ENCODE measurements at places on chromosomes 1 and 21. TPM values are rescaled to one million over a fixed set of nuclear protein-coding genes. Genes with fewer than 3 reads are reported as not detected.

GRCh38 chr21:43337901-43338655 lies 88.9 kb downstream of the SIK1 start:
- H3K4me3 ChIP-seq = no peak overlapping the region
- H3K4me1 ChIP-seq = peaks cover 28% of the 10 kb centered on the region
- H3K27me3 ChIP-seq = no peaks in the 10 kb centered on the region
- no peaks in the 10 kb centered on the region for H3K36me3 ChIP-seq
- peak overlapping the region; percentile 32 for H3K27ac ChIP-seq

DNA sequence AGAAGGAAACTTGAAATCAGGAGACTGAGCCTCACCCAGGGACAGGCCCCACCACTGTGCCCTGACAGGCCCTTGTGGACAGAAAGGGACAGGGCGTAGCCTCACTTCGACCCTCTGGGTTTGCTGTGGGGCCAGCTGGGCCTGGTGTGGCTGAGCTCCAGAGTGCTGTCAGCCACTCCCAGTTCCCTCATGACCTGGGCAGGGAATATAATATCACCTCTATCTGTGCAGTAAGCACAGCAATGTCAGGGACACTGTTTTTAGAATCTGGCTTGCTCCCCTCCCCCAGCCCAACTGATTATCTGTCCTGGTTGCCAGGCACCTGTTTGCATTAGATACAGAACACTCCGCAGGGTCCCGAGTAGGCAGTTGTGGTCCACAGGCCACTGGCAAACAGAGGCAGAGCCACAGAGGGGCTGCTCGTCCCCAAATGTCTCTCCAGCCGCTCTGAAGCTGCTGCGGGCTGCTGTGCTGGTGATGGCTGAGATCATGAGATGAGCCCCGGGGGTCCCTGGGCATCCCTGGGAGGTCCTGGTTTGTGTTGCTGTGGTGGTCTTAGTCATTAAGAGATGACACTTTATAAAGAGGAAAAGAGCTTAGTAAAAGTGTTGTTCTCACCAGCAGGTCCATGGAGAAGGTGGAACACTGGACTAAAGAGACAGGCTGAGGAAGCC lies 51.6 kb downstream of the ETS2 start:
- peaks cover 23% of the 10 kb centered on the region for H3K4me1 ChIP-seq
- H3K27ac ChIP-seq = no peak overlapping the region
- no peak overlapping the region for H3K4me3 ChIP-seq

WNT3A gene
- not detected for total RNA-seq

DNA sequence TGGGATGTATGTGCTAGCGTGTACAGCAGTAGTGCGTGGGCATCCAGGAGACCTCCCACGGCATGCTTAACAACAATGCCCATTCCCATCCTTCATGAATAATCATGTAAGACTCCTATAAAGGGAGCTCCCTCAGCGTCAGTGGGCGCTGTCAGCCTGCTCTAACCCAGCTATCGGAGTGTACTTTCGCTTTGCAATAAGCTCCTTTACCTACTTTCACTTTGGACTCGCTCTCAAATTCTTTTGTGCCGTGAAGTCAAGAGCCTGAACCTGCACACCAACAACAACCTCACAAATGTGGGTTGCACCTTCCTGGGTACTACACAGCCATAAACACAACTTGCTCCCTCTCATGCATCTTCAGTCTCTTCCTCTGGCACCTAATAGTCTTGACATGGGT lies 114.8 kb upstream of the PAXBP1 start:
- H3K4me3 ChIP-seq = no peak overlapping the region
- no peaks in the 10 kb centered on the region for H3K4me1 ChIP-seq
- no peaks in the 10 kb centered on the region for H3K36me3 ChIP-seq
- peaks cover 22% of the 10 kb centered on the region for H3K27me3 ChIP-seq

GRCh38 chr1:207007352-207008033 lies 25.1 kb downstream of the C1orf116 start:
- H3K4me3 ChIP-seq = no peak overlapping the region
- H3K4me1 ChIP-seq = peaks cover 2% of the 10 kb centered on the region

- no peaks in the 10 kb centered on the region for H3K36me3 ChIP-seq
- peak overlapping the region; percentile 46 for H3K27ac ChIP-seq
- H3K27me3 ChIP-seq = peaks cover 2% of the 10 kb centered on the region
- H3K4me3 ChIP-seq = peak overlapping the region; percentile 56
- peak; percentile 43 for DNase-seq
- H3K4me1 ChIP-seq = peaks cover 32% of the 10 kb centered on the region
Observed at GRCh38 chr1:27001570-27002360, 8.3 kb downstream of the TRNP1 start.

- H3K27me3 ChIP-seq = no peaks in the 10 kb centered on the region
- no peak for DNase-seq
- H3K4me1 ChIP-seq = peaks cover 1% of the 10 kb centered on the region
Observed at GRCh38 chr1:27539901-27540861, 50.2 kb upstream of the WASF2 start.

DNA sequence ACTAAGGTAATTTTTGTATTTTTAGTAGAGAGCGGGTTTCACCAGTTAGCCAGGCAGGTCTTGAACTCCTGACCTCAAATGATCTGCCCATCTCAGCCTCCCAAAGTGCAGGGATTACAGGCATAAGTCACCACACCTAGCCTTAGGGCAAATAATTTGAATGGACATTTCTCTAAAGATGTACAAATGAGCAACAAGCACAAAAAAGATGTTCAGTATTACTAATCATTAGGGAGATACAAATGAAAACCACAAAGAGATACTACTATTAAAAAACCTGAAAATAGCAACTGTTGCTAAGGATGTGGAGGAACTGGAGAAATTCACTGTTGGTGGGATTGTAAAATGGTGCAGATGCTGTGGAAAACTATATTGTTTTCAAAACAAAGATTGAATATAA lies 79.1 kb downstream of the GABPA start:
- H3K27me3 ChIP-seq = no peaks in the 10 kb centered on the region
- no peak overlapping the region for H3K27ac ChIP-seq
- no peak for DNase-seq
- no peaks in the 10 kb centered on the region for H3K4me1 ChIP-seq
- no peak overlapping the region for H3K4me3 ChIP-seq
- H3K36me3 ChIP-seq = no peaks in the 10 kb centered on the region

- no peak overlapping the region for H3K27ac ChIP-seq
- no peak overlapping the region for H3K4me3 ChIP-seq
- DNase-seq = no peak
- no peaks in the 10 kb centered on the region for H3K4me1 ChIP-seq
Observed at GRCh38 chr1:55712148-55712547, 497.0 kb upstream of the USP24 start.

DNA sequence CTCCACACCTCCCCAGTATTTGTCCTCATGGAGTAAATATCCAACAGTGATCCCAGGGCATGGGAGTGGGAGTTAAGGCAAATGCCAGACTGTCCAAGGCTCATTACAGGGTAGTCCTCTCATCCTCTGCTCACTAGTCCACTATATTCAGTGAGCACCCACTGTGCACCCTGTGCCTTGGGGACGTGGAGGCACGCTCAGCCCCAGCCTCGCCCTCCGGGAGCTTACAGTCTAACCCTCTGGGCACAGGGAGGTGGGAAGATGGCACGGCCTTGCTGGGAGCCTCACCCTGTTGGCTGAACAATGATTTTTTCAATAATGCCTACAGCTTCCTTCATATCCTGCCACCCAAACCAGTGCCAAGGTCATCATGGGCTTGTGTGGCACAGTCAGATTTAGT lies 2.8 kb downstream of the HES2 start:
- no peaks in the 10 kb centered on the region for H3K36me3 ChIP-seq
- H3K4me3 ChIP-seq = no peak overlapping the region
- no peak overlapping the region for H3K27ac ChIP-seq
- no peak for DNase-seq
- peaks cover 3% of the 10 kb centered on the region for H3K4me1 ChIP-seq
- peaks cover 55% of the 10 kb centered on the region for H3K27me3 ChIP-seq

DNA sequence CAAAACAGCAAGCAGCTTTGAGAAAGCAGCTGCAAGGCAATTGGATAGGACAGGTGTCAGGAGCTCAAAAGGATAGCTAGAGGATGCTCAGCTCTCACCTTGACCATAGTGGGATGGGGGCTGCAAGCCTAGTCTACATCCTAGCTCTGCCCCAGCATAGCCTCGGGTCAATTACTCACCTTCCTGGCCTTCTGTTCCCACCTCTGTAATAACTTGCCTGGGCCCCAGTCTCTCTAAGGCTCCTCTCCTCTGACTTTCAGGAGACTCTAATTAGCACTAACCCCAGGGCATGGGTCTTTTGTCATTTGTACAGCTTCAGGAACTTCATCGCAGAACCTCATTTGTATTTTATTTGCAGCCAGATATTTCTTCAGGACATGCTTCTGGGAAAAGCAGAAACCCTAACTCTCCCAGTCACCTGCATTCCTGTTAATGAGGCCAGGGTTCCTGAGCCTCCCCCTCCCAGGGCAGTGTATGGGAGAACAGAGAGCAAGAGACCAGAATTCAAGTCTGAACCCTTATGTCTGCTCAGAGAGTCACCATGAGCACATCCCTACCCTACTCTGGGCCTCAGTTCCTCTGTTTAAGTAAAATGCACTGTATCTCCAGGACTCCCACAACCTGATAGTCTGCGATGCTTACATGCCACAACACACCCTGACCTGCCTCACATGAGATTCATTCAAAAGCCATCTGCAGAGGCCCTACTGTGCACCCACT lies 108.1 kb downstream of the MATN1 start:
- no peak overlapping the region for H3K27ac ChIP-seq
- H3K36me3 ChIP-seq = no peaks in the 10 kb centered on the region
- no peak overlapping the region for H3K4me3 ChIP-seq
- no peak for DNase-seq
- peaks cover 29% of the 10 kb centered on the region for H3K27me3 ChIP-seq

- H3K4me3 ChIP-seq = no peak overlapping the region
- H3K27ac ChIP-seq = no peak overlapping the region
- DNase-seq = no peak
- peaks cover 65% of the 10 kb centered on the region for H3K36me3 ChIP-seq
Observed at GRCh38 chr1:6185635-6186382, 5.7 kb upstream of the CHD5 start.

GRCh38 chr21:17387030-17387617 lies 125.7 kb upstream of the CXADR start:
- no peaks in the 10 kb centered on the region for H3K4me1 ChIP-seq
- no peaks in the 10 kb centered on the region for H3K27me3 ChIP-seq
- no peaks in the 10 kb centered on the region for H3K36me3 ChIP-seq
- no peak overlapping the region for H3K27ac ChIP-seq
- no peak overlapping the region for H3K4me3 ChIP-seq

DNA sequence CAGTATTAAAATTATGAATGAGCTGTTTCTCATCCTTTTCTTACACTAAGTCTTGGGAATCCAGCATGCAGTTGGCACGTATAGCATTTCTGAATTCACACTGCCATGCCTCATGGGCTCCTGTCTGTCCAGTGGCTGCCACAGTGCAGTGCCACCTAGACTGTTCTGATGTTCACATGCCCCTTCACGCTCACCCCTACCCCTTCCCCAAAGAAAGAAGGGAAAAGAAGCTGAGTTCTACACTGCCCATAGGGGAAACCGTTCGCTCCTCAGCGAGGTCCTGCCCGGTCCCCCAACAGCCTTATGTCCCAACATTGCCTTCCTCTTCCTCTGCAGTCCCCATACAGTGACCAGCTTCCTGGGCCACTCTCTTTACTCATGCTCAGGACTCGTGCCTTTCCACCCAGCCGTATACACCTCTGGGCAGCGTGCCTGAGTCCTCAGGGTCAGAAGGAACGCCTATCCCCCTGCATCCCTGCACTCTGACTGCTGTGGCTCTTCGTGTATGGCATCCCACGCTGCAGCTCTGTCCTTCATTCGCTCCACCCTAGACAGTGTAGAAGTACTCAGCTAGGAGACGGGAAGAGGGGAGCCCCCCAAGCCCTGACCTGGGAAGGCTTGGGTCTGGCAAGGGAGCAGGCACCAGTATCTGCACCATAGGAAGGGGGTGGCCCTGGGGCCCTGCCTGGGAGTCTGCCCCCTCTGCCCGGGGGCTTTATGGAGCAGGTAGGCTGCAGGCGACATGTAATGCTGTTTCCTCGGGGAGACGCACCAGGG lies 24.1 kb upstream of the ARF1 start:
- peaks cover 31% of the 10 kb centered on the region for H3K27me3 ChIP-seq
- H3K27ac ChIP-seq = no peak overlapping the region
- H3K4me3 ChIP-seq = peak overlapping the region; percentile 37
- peak; percentile 9 for DNase-seq

GRCh38 chr1:111904478-111905218 lies 84.8 kb downstream of the KCND3 start:
- no peaks in the 10 kb centered on the region for H3K36me3 ChIP-seq
- no peak overlapping the region for H3K27ac ChIP-seq
- peaks cover 36% of the 10 kb centered on the region for H3K27me3 ChIP-seq
- no peaks in the 10 kb centered on the region for H3K4me1 ChIP-seq

AIRE gene
- 0.10 TPM for total RNA-seq

- no peaks in the 10 kb centered on the region for H3K36me3 ChIP-seq
- H3K4me3 ChIP-seq = no peak overlapping the region
- no peak overlapping the region for H3K27ac ChIP-seq
- peaks cover 10% of the 10 kb centered on the region for H3K27me3 ChIP-seq
Observed at GRCh38 chr1:211638689-211639101, 36.7 kb downstream of the NEK2 start.

GRCh38 chr1:6329851-6330250 lies 63.7 kb downstream of the ACOT7 start:
- peaks cover 2% of the 10 kb centered on the region for H3K36me3 ChIP-seq
- DNase-seq = no peak

ARHGEF16 gene
- not detected for total RNA-seq

DNA sequence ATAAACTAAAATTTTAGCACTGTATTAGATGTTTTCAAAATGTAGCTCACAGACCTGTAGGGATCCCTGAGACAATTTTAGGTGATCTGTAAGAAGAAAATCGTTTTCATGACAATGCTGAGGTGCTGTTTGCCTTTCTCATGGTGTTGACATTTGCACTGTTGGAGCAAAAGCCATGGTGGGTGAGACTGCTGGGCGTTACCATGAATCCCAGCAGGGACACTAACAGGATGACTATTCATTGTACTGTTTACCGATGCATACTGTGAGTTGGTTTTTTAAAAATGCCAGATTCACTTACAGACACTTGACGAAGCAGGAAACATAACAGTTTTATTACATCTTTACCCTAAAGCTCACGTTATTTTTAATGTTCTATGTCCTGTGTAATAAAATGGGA lies 468.5 kb downstream of the PCP4 start:
- no peaks in the 10 kb centered on the region for H3K36me3 ChIP-seq
- no peaks in the 10 kb centered on the region for H3K27me3 ChIP-seq
- H3K27ac ChIP-seq = no peak overlapping the region
- H3K4me3 ChIP-seq = no peak overlapping the region
- DNase-seq = no peak

GRCh38 chr1:202170726-202171125 lies 10.3 kb upstream of the PTPN7 start:
- H3K36me3 ChIP-seq = no peaks in the 10 kb centered on the region
- H3K4me1 ChIP-seq = peaks cover 5% of the 10 kb centered on the region
- H3K4me3 ChIP-seq = no peak overlapping the region
- H3K27me3 ChIP-seq = peaks cover 1% of the 10 kb centered on the region

- H3K27ac ChIP-seq = no peak overlapping the region
- H3K4me3 ChIP-seq = no peak overlapping the region
- H3K4me1 ChIP-seq = no peaks in the 10 kb centered on the region
- H3K27me3 ChIP-seq = peaks cover 3% of the 10 kb centered on the region
- no peak for DNase-seq
Observed at GRCh38 chr1:232301246-232301645, 328.7 kb downstream of the SIPA1L2 start.

Data from activated B cell treated with CpG ODN at 0.5 μM for 24 hours (primary cell).